Esophagus mucosa (tissue), 1 donor: ENCODE measurements at places on chromosomes 7 and 10.

GRCh38 chr10:8054494-8055407 is at the start of gene GATA3:
GATA3 (plus strand) TSS chr10:8054688; CDS start chr10:8055656, 968 bp downstream.
- peak; percentile 36 for ATAC-seq

DNA sequence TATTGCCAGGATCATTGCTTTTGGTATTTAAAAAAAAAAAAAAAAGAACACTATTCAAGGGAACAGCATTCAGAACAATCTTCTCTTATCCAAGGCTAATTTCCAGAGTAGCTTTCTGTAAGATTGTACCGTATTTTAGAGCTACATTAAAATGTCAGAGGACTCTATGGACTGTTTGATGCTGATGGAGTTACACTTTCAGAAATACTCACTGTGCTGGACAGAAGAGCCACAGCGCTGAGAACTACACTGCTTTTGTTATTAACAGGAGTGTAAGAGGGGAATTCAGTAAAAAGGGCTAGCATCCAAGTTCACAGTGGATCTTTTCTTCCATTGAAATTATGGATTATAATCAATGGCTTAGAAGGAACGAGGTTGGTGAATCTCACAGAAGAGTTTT is 247.7 kb downstream of the AHR start:
- ATAC-seq = no peak

DNA sequence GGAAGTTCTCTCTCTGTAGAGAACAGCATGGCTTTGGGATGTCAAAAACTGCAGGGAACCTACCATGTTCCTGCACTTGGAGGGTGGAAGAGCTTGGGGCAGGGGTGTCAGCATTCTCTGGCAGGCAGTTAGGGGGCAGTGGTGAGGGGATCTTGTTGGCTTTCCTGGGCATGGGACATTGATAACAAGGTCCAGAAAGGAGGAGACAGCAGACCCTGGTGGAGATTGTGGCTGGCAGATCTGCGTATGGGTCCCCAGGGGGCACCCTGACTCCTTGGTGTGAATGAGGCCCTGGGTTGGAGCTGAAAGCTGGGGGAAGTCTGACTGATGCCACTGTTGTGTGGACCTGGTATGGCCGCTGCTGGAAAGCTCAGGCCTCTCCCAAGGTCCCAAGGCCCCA is 22.9 kb upstream of the CAMK2B start:
- no peak for ATAC-seq

DNA sequence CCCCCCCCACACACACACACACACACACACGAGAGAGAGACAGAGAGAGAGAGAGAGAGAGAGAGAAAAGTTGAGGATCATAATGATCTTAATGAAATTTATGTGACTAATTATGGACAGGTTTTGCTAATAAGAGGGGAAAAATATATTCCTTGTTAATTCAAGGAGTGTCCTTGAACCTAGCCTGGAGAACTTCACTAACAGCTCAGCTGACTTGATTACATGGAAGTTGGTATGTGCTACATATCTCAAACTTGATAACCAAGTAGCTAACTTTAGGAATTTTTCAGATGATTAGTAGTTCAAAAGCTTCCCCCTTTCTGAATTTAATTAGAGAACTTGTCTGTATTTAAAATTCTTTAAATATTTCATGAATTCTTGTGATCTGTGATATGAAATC is 15.3 kb downstream of the SLF2 start:
- ATAC-seq = no peak

DNA sequence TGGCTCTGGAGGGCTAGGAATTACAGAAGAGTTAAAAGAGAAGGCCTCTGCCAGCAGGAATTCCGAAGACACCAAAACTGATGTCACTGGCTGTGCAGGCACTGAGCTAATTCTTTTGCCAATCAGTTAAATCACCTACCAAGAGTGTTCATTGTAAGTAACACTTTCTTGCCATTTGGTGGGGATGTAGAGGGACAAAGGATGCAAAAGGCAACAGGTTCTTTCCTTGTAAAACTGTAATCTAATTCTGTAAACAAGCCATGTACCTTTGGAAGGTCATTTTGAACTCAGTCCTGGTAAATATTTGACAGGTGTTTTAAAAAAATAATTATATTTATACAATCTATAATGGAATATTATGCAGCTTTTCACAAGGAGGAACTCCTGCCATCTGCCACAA is 438.4 kb downstream of the AUTS2 start:
- no peak for ATAC-seq

- ATAC-seq = no peak
Measured at GRCh38 chr10:114257498-114257897, 18.4 kb downstream of the VWA2 start.

DNA sequence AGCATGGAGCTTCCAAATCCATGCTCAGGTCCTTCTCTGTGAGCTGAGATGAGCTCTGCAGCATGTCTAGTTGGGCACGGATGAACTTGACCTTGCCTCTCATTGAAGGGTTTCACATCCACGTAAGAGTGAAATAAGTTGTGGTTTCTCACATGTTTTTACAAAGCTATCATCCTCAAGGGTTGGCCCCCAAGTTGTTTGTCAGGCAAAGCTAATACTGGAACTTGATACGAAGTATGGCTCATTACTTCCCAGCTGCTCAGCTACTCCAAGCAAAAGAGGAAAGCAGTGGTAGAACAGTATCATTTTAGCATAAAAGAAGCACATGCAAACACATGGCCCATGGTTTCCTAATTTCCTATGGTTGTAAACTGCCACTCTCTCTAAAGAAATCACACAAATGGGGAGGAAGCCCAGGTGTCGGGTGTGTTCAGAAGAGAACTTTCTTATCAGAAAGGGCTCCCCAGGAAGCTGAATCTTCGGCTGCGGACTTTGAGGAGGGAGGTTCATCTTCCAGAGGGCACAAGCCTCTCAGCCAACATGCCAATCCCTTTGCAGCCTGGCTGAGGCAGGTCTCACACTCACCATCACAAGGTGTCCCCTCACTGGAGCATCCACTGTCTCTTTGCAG is 45.3 kb downstream of the PDLIM1 start:
- no peak for ATAC-seq

DNA sequence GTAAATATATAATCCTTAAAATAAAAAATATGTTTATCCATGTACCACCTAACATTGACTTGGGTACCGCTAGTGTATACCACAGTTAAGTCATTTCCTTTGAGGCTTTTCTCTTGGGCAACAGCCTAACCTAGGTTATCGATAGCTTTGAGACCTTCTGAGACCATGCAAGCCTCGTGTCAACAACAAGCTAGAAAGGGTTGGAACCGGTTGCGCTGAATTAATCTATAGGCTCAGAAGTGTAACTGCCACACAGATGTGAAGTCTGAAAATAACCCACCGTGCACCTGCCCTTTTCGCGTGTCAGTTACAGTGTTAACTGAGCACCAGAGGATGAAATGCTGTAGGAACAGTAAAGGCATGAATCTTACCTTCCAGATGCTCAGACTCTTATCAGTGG is 59.8 kb downstream of the ARID5B start:
- ATAC-seq = peak; percentile 13

GRCh38 chr10:33506391-33506790 is 171.9 kb upstream of the NRP1 start:
- ATAC-seq = no peak

DNA sequence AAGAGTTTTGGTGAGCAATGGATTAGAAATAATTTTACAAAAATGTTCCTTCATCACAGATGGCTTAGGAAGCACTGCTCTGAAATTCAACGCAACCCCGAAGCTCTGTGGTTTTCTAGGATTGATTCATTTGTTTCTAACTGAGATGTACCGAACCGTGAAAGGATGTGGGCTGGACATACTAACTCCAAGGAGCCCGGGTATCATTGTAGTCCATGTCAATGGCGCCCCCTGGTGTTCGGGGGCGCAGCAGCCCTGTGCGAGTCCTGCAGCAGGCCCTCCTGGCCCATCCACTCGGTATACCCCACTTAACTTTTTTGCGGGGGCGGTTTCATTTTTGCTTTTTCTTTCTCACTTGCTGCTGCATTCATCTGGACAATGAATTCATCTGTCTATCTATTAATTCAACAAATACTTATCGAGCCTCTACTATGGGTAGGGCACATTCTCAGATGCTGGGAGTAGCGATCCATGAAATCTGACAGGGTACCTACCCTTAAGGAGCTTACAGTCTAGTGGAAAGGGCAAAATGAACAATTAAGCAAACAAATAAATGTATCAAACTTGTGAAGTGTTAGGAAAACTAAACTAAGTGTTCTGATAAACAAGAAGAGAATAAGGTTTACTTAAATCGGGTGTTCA is 25.2 kb upstream of the ITPRID1 start:
- ATAC-seq = peak; percentile 64

DNA sequence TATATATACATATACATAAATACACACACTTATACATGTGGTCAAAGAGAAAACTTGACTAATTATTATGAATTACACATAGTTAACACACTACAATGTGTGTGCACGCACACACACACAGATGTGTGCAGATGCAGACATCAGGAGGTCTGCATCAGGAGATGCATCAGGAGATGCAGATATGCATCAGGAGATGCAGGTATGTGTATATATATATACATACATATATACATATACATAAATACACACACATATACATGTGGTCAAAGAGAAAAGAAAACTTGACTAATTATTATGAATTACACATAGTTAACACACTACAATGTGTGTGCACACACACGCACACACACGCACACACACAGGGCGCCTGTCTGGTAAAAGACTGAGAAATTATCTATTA is 31.3 kb upstream of the MDFIC start:
- ATAC-seq = no peak

- ATAC-seq = no peak
Measured at GRCh38 chr7:27972276-27972675, 208.3 kb downstream of the JAZF1 start.

- ATAC-seq = no peak
Measured at GRCh38 chr7:11732207-11732606, 99.8 kb downstream of the THSD7A start.
